Stimulated activated CD4-positive, alpha-beta T cell treated with anti-CD3 and anti-CD28 coated beads, Interleukin-12 subunit alpha, Interleukin-12 subunit beta, amount 100 ng/mL, for 24 hours (primary cell): ENCODE measurements at places on chromosomes 3 and 15.

GRCh38 chr3:177196456-177197040 is 734 bp downstream of the TBL1XR1 start:
- DNase-seq: peak; percentile 15

DNA sequence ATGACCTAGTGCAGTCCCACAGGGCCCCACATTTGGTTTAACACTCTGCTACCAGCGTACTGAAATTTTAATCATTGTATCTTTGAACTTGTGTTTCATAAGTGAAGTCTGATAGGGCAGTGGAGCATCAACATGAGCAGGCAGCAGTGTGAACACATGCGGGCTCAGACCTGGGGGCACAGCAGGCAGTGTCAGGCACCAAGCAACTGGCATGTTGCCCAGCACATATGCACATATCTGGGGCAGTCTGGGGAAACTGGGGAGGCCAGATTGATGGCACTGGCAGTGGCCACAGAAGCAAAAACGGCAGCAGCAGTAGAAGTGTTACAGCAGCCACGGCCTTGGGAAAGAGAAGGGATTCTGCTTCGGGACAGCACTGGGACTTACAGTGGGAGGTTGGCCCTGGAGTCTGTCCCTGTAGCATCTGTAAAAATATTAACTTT is 353.9 kb upstream of the KCNMB2 start:
- DNase-seq: no peak

GRCh38 chr15:68447209-68447608 is 15.2 kb upstream of the ITGA11 start:
- DNase-seq: no peak

- DNase-seq: no peak
Observed at GRCh38 chr15:40940296-40940801, 11.2 kb downstream of the DLL4 start.

DNA sequence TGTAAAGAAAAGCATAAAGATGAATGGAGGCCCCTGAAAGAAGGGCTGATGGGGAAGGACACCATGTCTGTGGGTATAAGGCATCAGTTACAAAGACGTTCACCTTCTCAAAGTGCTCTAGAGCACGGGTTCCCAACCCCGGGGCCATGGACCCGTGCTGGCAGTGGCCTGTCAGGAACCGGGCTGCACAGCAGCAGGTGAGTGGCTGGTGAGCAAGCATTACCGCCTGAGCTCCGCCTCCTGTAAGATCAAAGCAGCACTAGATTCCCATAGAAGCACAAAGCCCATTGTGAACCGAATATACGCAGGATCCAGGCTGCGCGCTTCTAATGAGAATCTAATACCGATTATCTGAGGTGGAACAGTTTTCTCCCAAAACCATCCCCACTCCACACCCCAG is 25.7 kb downstream of the MYO1E start:
- DNase-seq: no peak

- no peak for DNase-seq
Observed at GRCh38 chr3:66481071-66482017, 19.5 kb downstream of the LRIG1 start.

DNA sequence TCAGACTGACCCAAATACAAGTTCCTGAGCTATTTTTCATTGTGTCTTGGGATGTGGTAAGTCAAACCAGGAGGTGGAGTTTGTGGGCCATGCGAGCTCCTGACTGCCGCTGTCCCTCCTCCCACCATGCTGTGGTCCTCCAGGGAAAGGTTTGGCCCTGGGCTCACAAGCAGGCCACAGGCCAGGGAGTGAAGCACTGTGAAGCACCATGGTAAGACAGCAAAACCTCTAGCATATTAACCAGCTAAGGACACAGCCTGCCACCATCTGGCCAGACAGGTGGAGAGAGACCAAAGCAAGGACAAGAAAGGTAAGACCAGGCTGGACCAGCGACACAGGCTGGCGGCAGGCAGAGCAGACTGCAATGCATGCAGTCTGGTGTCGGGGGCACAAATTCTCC is 15.3 kb downstream of the RAB43 start:
- no peak for DNase-seq

GRCh38 chr15:74786551-74787165 is 4.8 kb downstream of the CSK start:
- DNase-seq: no peak

GRCh38 chr3:100603469-100603868 is 5.9 kb upstream of the ADGRG7 start:
- no peak for DNase-seq

GRCh38 chr3:109269577-109270275 is 46.6 kb downstream of the DPPA2 start:
- DNase-seq: no peak

DNA sequence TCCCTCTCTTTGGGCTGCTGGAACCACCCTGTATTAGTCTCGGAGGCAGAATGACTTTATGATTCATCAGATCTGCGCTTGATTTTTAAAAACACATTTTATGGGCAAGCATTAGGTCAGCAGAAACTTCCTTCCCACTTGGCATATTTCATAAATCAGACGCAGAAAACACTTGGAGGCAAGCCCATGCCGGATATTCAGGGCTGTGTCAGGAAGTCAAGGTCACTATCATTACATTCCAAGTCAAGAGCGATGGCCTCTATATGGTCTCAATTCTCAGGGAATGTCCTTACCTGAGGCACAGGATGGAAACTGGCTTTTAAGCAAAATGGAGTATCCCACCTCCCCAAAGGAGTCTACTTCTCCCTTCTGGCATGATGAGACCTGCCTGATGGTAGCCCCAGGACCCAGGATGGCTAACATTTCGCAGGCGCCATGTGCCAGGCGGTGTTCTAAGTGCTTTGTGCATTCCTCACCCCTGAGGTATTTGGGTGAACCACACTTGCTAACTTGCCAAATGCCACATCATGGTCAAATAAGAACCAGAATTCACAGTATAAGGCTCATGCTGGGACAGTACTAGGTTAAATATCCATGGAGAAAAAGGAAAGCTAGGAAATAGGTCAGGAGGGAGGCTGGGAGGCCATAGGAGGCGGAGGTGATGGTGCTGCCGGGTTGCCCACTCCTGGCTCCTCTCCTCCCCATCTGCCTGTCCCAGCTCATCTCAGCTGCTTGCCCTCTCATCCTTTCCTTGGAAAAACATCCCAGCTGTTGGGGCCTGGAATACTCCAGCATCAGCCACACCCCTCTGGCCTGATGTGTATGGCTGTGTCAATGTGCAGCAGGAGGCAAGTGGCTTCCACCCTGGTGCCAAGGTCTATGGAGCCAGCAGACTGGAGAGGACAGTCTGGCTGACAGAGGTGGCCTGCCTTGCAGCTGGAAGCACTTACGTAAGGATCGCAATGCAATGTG is 18.8 kb downstream of the BCL2L10 start:
- no peak for DNase-seq

DNA sequence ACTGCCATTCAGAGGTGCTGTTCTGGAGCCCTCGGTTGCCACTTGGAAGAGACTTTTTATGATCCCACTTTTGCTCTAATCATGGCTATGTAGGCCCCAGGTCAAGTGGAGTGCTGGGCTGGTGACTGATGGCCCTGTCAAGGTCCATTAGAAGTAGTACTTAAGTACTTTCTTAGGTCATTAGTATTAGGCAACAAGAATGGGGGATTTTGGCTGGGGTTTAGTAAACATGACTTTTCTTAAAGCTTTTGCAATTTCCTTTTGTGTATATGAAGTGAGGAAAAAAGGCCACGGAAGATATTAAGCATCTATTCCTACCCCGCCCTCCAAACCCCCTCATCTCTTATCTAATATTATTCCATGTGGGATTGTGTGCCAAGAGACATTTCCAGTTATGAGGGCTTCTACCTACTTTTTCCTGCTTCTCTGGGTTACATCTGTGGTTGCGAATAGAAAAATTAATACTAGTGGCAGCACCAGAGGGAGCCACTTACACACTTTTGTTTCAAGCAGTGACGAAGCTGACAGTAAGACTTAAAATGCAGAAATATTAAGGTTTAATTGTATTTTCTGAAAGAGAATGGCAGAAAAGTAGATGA is 13.9 kb downstream of the NLGN1 start:
- DNase-seq: no peak

- no peak for DNase-seq
Observed at GRCh38 chr15:83813682-83814081, 159.8 kb downstream of the ADAMTSL3 start.

DNA sequence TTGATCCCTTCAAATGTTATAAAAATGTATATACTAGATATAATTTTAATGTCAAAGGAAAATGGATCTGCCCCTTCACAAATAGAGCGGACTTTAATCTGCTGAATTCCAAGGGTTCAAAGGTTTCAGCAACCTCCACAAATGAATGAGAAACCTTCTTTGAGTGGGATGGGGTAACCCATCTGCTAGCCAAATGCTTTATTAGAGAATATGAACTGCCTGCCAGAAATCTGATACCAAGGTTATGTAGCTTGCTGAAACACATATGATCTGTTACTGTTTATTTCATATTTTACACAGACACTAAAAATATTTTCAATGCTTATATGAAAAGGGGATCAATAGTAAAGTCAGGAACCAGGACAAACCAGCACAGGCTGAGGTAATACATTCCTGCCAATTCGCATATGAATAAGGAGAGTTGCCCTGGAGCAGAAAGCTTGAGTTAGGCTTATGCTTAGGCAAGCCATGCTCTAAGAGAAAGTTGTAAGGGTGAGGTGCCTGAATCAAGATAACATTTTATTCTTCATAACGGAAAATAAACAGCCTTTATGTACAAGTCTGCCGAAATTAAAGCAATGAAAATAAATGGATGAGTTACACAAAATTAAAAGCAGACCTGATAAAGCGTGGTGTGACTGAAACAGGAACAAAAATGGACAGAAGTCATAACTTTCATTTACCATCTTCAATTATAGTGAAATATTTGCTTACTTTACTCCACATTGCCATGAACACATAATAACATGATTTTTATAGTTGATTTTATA is 26.5 kb downstream of the PLOD2 start:
- DNase-seq: no peak

DNA sequence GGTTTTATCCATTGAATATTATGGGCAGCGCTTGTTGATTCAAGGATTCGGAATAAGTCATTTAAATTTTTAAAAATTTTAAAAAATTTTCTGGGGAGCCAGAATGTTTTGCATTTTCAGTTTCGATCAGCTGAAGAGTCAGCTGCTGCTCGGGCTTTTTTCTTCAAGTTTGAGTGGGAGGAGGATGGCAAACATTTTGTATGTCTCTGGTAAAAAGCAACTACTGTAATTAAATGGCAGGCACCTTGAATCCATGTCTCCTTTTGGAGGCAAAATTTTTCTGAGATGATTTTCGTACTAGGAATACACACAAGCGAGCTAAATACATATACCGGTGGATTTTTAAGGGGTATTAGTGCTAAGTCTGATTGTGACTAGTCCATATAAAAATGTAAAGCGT is 612 bp downstream of the C3orf38 start:
- DNase-seq: no peak

DNA sequence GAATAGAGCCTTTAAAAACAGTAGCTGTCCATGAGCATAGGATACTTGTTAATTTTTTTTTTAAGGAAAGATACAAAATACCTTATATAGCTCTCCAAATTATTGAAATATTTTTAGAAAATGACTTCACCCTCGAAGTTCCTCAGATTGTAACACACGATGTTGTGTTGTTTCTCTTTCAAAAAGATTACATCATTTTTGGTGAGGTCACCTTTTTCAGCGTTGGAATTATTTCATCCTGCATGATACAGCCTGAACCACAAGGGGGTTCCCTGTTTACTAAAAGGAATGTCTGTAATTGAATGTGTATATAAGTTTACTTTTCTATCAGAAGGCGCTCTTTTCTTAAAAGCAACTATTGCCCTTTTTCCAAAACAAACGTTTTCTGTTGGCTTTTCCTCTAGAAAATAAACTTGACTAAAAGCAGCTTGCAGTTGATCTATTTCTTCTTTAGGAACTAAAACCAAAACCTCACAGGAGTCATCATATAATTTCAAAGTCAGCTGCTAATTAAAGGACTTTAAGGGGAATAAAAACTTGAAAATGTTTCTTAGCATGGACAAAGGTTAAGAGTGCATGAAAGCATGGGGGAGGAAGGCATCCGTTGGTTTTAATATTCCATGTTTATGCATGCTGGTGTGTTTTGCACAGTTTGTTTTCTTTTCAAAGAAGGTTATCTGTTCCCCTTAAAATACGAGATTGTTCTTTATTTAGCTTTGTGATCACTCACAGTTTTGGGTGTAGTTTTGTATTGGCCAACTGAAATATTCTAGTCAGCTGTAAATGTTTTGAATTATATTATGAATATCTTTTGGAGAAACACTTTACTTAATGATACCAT is 29.4 kb downstream of the LYSMD4 start:
- no peak for DNase-seq

GRCh38 chr15:91021516-91022074 is 799 bp downstream of the VPS33B start:
- DNase-seq: no peak

DNA sequence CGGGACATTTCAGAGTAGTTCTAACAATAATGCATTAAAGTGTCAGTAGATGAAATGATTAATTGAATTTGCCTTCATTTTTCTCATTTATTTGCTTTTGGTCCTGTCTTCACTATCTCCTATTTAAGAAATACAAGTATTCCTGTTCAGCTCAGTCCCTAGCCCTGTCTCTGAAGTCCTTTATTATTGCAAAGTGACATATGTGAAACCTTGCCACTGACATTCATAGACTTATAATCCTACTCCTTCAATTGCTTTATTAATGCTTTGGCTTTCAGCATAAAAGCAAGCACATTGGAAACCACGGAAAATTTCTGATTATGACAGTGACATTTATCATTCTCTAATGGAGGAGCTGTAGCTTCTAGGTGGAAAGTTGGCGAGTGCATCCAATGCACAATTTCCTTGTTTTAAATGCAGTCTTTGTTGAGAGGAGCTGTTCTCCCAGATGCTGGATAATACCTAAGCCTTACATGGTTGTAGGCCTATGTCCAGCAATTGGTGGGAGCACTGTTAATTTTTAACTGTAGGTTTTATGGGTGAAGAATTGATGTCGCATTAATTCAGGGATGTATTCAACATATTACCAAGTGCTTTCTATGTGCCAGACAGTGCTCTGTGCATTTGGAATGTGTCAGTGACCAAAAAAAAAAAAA is 337.8 kb downstream of the FEZF2 start:
- no peak for DNase-seq

- no peak for DNase-seq
Observed at GRCh38 chr3:183807209-183807728, 18.1 kb downstream of the MAP6D1 start.

- no peak for DNase-seq
Observed at GRCh38 chr3:78878011-78878410, 889.8 kb downstream of the ROBO1 start.

GRCh38 chr3:134956395-134956794 is 161.3 kb downstream of the EPHB1 start:
- no peak for DNase-seq

DNA sequence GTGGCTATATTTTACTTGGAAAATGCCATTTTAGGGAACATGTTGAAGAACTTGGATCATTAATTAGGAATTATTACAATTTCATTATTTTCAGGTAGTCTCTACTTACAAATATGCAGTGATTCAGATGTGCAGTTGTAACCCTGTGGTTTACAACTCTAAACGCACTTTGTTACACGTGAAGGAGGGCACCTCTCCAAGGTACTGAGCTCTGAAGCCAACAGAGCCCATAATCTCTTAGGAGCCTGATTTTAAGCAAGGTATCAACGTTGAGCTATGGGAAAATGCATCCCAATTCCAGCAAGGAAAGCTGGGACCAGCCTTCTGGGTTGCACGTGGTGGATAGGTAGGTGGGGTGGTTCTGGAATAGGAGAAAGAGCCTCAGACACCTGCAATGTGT is 81.5 kb upstream of the FAM3D start:
- no peak for DNase-seq
